ENCODE measurements at places on chromosomes 13 and 19.

GRCh38 chr13:40434516-40435397 lies 231.7 kb downstream of the FOXO1 start:
- DNase-seq: no peak

DNA sequence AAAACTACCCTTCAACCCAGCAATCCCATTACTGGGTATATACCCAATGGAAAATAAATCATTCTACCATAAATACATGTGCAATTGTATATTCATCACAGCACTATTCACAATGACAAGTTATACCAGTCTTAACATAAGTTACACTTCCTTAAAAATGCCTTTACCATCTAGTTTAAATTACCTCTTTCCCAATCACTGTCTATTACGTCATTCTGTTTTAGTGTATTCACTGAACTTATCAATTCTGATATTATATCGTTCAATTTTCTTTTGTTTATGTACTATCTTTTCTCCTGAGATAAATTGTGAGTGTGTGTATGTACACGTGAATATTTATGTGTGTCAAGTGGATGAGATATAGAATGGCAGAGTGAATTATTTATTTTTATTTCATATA lies 1416.8 kb downstream of the OLFM4 start:
- DNase-seq: no peak

GRCh38 chr13:38419312-38419873 lies 69.7 kb downstream of the UFM1 start:
- no peak for DNase-seq

DNA sequence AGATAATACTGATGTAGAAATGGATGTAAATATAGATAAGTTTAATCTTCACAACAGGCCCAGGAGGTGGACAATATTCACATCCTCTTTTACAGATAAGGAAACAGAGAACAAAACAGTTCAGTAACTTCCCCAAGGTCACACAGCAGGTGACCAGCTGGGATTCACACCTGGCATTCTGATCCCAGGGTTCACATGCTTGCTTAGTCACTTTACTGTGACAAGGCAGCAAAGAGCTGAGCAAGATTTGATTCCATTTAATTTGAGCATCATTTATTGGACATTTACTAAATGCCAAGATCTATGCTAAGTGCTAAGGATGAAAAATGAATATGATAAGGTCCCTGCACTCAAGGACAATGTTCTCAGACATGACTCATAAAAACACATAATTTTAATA lies 94.1 kb upstream of the STARD13 start:
- no peak for DNase-seq

DNA sequence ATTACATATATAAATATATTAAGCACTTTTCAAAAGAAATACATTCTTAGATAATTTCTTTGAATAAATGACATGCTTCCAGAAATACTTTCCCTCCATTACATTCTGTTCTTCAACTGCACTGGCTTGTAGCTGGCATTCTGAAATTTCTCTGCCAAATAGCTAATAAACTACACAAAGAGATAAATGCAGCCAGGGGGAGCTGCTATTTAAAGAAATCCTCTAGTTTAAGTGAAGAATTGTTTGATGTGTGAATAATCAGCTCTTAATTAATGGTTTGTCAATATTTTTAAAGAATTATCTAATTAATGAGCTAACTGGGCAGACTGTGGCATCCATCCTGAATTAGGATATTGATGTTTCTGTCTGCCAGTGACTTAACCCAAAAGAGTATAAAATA lies 30.7 kb downstream of the SLC7A1 start:
- DNase-seq: no peak

GRCh38 chr13:35833608-35834275 lies 297.4 kb downstream of the DCLK1 start:
- no peak for DNase-seq

- no peak for DNase-seq
These were observed 144.5 kb upstream of the ZNF536 start for GRCh38 chr19:30227661-30228112.

- DNase-seq: no peak
These were observed 148.4 kb downstream of the URI1 start for GRCh38 chr19:30090476-30090875.

DNA sequence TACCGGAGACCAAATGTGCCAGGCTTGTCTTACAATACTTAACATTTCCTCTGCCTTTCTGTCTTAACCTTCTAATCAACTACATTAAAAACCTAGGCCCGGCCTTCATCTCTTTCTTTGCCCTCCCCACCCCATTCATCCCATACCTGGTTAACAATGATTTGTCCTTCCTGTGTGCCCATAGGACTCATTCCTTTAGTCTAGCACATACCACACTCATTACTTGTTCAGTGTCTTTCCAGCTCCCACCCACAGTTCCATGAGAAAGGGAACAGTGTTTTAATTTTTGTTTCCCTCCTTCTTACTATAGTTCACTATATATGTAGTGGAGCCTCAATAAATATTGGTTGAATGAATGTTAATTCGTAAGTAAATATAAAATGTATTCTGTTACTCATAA lies 2.4 kb downstream of the CLN5 start:
- no peak for DNase-seq

DNA sequence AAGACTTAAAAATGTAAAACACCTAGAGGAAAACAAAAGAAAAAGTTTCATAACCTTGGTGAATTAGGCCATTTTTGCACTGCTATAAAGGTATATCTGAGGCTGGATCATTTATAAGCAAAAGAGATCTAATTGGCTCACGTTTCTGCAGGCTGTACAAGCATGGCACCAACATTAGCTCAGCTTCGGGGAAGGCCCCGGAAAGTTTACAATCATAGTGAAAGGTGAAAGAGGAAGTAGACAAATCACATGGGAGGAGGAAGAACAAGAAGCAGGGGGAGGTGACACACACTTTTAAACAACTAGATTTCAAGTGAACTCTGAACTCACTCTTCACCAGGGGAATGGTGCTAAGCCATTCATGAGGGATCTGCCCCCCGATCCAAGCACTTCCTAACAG lies 1358.5 kb upstream of the PCDH9 start:
- DNase-seq: no peak

DNA sequence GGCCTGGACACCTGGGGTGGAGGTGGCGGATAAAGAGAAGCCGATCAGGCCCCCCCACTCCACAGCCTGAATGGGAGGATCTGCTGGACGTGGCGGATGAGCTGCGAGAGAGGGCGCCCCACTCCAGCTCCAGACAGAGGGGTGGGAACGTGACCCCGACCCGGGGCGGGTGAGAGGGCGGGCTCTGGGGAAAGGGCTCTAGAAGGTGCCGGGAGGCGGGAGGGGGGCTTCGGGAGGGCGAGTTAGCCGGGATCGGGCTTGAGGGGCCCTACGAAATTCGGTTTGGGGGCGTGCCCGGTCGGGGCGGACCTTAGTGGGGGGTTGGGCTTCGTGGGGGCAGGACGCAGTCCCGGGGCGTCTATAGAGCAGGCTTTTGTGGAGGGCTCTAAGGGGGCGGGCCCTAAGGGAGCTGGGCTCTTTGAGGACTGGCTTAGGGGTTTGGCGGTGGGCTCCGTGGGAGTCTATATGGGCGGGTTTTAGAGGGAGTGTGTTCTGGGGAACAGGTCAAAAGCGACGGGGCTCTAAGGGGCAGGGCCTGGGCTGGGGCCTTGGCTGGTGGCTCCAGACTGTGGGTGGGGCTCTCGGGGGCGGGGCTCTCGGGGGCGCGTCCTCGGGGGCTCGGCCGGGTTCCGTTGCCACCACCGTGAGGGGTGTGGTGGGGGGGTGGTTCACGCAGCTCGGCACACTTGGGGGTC lies 4.1 kb upstream of the NANOS3 start:
- no peak for DNase-seq
